Esophagus mucosa (tissue), 1 donor: ENCODE measurements at places on chromosomes 2 and 18.

GRCh38 chr2:134216152-134216829 lies 37.6 kb upstream of the MGAT5 start:
- ATAC-seq: peak; percentile 78

DNA sequence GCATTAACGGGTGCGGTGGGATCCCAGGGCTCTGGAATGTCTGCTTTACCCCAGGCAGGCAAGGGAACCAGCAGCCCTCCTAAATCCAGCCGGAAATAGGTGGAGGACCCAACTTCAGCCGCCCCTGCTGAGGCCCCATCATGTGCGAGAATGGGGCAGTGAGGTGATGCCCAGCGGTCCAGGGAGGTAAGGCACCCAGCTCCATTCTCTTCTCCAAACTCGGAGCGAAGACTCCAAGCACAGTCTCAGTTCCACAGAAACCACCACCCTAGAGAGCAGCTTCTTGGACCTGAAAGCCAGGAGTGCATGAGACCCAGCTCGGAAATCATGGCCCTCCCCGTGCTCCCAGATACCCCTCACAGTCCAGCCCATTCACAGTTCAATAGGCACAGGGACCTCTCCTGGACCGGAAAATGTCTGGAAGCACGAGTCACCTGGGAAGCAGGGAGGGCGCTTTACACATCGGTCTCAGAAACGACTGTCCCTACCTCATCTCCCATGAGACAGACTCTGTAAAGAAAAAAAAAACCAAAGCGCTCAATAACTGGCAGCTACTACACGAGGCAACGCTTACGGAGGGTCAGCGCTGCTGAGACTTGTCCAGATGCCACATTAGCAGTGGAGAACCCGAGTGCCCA lies 2.0 kb downstream of the SDC1 start:
- ATAC-seq: no peak

GRCh38 chr2:231134910-231135655 lies 10.2 kb upstream of the HTR2B start:
- no peak for ATAC-seq

DNA sequence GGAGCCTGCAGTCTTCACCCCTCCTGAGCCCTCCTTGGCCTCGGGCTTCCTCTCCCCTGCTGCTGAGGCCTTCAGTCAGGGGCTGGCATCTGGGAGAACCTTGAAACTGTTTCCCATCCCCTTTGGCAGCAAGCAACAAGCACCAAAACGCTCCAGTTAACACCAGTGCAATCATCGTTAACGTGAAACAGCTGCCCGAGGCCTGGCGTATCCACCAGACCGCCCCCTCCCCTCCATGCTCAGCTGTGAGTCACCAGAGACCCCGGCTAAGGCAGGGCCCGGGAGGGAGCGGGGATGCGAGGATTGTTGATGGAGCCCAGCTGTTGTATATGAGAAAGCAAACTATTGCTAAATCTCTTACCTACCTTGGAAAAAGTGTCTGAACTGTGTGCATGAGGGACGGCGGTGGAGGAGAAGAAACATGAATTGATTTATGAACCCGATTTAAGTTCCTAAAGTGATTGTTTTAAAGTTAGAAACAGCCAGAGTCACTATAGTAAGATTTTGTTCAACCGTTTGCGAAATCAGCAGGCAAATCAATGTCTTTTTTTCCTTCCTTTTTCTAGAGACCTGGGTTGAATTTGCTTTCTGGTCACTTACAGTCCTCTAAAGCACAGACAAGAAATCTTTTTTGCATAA lies 5.2 kb downstream of the ZFP36L2 start:
- no peak for ATAC-seq

GRCh38 chr2:142724713-142725349 lies 152.6 kb upstream of the KYNU start:
- no peak for ATAC-seq

DNA sequence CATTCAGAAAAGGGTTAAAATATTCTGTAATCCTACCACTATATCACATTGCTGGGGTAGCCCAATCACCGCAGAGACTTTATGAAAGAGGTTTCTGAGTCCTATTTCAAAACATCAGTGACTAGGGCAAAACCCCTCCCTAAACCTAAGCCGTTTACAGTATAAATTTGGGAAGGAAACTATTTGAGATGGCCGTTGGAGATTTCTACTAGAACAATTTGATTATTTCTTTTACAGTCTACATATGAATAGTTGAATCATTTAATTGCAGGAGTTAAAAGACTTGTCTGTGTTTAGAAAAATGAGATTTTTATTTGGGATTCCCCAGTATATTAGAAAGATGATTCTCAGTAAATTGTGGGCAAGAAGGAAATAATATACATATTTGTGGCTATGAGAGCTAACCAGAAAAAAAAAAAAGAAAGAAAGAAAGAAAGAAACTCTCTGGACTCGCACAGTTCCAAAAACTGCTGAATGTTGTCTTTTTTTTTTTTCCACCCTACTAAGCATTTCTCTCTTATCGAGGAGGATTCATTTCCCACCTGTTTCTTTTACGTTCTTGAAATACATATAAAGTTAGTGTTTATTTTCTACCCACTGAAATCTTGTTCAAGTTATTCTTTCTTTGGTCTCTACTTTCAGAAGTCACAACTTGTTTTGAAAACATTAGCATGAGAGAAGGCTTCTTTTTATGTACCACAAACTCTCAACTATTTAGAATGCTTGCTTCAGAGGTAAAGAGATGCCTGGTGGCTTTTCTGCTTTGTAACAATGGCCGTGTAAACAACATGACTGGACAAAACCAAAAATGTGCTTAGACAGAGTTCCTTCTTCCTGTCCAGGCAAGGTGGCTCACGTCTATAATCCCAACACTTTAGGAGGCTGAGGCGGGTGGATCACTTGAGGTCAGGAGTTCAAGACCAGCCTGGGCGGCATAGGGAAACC lies 65.9 kb downstream of the BCL2 start:
- peak; percentile 48 for ATAC-seq

- no peak for ATAC-seq
Measured at GRCh38 chr2:176432434-176432833, 163.2 kb downstream of the MTX2 start.

GRCh38 chr2:67260343-67261277 lies 136.5 kb upstream of the ETAA1 start:
- ATAC-seq: no peak

- no peak for ATAC-seq
Measured at GRCh38 chr2:75311521-75311920, 112.2 kb upstream of the TACR1 start.

DNA sequence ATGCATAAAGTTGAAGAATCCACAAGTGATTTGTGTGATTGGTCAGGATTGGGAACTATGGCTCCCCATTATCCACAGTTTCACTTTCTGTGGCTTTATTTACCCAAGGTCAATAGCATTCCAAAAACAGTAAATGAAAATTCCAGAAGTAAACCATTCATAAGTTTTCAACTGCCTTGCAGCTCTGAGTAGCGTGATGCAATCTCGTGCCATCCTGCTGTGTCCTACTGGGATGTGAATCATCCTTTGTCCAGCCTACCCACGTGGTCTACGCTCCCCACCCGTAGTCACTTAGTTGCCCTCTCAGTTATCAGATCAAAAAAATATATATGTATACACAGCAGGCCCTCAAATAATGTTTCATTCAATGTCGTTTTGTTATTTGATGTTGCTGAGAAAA lies 89.0 kb upstream of the DLGAP1 start:
- ATAC-seq: no peak
